ENCODE measurements at places on chromosomes 1 and 21.

DNA sequence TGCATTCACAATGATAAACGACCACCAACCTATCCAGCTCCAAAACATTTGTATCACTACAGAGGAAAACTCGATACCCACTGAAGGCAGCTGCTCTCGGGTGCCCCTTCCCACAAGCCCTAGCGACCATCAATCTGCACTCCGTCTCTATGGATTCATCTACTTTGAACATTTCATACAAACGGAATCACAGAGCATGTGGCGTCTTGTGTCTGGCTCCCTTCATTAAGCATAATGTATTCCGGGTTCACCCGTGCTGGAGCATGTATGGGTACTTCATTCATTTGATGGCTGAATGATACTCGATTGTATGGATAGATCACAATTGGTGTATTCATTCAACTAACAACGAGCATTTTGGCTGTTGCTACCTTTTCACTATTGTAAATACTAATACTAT, 340.2 kb downstream of the SMYD3 start:
- no peak for DNase-seq

DNA sequence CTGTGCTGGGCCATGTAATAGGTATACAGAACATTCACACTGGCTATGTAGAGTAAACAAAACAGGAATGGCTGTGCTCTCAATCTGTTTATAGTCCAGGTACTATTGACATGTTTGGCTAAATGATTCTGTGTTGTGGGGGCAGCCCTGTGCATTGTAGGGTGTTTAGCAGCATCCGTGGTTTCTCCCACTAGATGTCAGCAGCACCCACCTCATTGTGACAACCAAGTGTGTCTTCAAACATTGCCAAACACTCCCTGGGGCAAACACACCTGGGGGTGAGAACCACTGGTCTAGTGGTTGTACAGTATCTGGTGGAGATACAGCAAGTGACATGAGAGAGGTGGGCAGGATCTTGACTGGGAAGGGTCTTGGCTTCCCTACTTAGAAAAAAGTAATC, 80.4 kb upstream of the SPATA6 start:
- DNase-seq: no peak

GRCh38 chr1:167500283-167500860, 18.0 kb downstream of the CD247 start:
- DNase-seq: no peak

DNA sequence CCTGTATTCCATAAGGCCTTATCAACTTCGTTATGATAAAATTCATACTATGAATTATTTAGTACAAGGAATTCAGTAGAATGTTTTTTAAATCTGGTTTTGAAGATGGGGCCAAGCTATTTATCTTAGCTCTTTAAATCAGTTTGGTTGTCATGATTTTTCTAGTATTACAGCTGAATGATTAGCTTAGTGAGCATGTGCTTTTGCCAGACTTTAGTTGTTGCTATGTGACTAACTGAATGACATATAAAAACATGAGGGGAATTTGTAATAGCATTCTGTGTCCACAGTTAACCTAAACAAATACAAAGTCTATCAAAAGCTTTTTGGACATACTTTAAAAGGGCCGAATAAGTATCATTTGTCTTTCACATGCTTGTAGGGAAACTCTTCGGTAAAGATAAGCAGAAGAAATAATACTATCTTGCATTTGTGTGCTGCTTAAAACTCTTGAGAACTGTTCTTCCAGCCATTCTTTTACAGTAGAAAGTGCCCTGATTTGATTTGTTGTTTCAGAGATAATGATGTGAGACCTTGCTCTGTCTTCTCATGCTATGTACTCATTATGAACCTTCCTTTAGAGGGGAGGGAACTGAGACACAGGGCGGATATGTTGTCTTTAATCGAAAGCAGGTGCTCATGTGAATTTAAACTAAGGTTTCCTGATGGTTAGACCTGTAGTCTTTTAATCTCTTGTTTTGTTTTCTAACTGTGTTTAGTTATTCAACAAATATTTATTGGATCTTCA, 18.8 kb downstream of the NEK7 start:
- DNase-seq: no peak

GRCh38 chr21:45724345-45724961, 80.9 kb downstream of the PCBP3 start:
- no peak for DNase-seq

DNA sequence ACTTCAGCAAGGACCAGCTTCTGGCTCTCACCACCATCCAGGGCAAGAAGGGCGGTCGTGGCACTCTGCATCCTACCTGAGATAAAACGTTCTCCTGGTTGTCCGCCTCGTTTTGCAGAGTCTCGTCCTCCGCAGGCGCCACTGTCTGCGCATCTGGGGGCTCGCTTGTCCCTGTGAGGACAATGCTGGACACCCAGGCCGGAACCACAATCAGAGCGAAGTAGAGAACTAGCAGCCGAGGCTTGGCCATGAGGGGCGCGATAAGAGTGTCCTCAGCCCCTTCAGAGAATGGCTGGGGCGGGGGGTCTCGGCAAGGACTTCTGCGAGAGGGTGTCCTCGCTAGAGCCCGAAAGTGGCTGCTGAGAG, 505 bp downstream of the OLFML2B start:
- no peak for DNase-seq

DNA sequence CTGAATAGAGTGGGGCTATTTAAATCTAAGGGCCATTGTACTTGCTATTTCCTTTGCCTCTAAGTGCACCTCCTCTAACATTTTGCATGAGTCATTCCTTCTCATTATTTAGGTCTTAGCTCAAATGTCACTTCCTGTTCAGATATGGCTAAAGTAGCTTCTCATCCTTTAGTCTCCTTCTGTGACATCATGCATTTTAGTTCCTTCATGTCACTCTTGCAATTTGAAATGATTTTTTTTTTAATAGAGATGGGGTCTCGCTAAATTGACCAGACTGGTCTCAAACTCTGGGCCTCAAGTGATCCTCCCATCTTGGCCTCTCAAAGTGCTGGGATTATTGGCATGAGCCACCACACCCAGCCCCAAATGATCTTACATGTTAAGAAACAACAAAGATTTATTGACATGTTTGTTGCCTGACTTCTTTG, 6.6 kb downstream of the TBX19 start:
- DNase-seq: no peak

- no peak for DNase-seq
Measured at GRCh38 chr1:204658295-204658694, 27.2 kb downstream of the LRRN2 start.
